Ecto neural progenitor cell (in vitro differentiated cells): ENCODE measurements at places on chromosomes 2 and 18.

DNA sequence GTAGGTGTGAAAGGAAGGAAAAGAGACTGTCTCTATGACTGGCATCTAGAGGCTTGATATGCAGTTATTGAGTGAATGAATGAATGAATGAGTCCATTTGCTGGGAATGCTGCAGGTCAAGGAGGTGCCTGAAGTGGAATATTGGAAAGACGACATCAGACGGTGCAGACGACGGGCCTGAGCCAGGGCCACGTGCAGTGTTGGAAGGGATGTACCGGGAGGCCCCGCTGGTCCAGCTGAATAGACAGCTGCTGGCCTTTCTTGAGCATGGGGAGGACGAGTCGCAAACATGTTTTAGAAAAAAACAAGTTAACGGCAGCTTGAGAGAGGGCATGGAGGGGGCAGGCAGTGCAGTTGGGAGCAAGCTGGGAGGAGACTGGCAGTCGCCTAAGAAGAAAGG lies 237.1 kb upstream of the PXDN start:
- no peak for DNase-seq

DNA sequence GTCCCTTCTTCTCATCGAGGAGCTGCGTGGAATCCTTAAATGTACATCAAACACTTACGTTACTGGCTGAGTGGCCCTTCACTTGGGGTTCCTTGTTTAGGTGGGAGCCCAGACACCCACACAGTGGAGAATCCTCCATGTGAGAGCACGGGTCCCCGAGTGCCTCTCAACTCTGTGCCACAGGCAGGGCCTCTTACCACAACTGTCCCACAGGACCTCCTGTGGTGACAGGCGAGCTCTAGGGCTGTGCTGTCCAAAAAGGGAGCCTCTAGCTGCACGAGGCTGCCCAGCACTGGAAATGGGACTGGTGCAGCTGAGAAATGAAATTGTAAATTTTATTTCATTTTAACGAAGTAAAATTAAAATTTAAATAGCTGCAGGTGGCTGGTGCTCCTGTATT lies 145.7 kb downstream of the DYSF start:
- DNase-seq, result no peak

DNA sequence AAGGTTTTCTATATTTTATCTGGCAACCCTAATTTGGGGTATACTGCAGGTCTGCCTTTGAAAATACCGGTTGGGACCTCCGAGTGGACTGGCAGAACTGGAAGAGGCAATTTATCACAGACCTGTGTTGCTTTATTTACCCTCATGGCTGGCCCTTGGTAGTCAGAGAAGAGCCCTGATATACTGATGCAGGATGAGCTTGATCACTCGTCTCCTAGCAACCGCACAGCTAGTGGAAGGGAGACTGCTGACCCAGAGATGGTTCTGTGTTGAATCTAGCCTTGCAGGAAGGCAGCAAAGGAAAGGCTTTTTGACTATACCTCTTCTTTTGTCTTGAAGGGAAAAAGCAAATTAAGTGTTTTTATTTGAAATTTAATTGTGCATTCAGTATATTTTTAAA lies 154.7 kb downstream of the EML6 start:
- no peak for DNase-seq

- no peak for DNase-seq
Observed at GRCh38 chr2:98519851-98520250, 75.2 kb downstream of the INPP4A start.

DNA sequence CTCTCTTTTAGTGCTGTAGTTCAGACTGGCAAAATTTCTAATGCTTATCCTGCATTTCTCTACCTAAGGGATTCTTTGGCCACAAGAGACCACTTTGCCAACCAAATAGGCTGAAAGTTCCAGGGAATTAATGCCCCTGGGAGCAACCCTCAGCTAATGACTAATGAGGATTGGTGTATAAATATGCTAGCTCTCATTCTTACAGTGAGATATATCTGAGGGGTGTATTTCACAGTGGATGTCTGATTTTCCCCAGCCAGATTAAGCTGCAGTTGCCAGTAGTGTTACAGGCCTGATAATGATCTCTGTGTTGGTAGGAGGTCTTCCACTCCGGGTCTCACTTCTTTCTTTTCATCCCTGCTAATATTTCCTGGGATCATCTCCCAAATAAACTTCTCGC lies 90.4 kb downstream of the GULP1 start:
- no peak for DNase-seq

DNA sequence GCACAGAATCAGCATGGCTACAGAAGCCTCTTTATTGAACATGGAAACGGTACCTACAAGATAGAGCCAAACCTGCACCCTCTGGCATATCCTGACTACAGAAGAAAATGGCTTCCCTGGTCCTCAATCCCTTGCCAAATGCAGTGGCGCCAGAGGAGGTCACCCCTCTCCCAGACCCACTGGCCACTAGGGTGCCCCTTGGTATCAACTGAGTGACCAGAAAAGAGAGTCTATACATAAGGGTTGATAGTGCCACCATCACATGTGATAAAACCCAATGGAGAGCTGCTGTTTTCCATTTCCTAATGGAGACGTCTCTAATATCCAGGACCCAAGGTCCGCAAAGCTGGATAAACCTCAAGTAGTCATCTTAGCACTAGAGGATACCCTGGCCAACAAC lies 52.7 kb upstream of the ALK start:
- DNase-seq, result no peak

DNA sequence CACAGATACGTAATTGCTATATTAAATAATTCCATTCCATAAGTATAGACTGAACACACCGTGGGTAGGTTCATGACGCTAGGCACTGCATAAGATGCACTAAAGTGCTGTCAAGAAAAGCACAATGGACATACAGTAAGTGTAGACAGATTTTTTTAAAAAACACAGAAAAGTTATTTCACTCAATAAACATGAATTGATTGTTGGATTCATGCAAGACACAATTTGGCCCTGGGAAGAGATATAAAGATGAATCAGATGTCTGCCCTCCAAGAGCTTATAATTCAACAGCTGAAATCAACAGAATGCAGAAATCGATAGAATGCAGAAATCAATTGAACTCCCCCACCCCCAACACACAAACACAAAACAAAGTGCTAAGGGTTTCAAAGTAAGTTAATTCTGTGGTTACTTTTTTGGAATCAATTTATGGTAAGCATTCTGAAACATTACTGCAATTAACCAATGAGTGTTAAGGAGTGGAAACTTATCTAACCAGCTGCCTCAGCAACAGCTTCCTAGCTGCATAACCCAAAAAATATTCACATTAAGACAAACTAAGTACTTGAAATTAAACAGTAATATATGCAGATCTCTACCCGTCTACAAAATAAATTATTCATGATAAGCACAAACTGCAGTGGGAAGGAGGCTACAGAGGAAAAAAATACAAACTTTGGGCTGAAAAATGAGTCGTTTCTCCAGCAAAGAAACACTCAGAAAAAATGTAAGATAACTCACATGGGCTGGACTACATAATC lies 1.6 kb downstream of the NBAS start:
- no peak for DNase-seq

GRCh38 chr2:106197878-106198277 lies 3.8 kb upstream of the UXS1 start:
- no peak for DNase-seq

GRCh38 chr2:224147174-224147573 lies 108.1 kb upstream of the SERPINE2 start:
- DNase-seq, result no peak

DNA sequence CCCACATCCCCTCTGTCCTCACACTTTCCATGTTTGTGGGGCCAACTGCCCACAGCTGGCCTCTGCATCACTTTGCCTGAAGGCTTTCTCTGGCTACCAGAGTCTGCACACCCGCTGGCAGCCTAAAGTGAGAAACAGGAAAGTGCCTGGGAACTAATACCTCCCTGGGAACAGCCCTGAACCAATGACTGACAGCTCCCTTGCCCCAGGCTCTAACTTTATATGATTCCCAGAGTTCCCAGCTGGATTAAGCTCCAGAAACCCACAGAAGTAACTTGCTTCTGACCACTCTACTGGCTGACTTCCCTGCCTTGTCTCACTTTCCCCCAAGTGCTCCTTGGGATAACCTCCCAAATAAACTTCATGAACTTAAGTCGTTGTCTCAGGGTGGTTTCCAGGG lies 159.6 kb upstream of the LMAN1 start:
- no peak for DNase-seq
